ENCODE measurements at places on chromosomes 3 and 15.

DNA sequence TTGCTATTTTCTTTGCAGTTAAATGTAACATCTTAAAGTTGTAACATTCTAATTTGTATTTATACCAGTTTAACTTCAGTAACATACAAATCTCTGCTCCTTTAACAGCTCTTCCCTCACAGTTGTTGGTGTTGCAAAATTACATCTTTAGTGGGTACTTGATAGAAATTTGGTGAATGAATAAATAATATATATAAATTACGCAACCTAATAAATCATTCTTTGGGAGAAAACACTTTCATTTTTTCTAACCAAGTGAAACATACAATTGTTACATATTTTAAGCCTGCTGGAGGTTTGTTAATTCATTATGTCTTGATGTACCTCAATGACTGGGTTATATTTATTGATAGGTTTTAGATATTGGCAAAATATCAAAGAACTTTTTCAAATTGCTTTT, 118.8 kb downstream of the PLD1 start:
- no peak for DNase-seq

DNA sequence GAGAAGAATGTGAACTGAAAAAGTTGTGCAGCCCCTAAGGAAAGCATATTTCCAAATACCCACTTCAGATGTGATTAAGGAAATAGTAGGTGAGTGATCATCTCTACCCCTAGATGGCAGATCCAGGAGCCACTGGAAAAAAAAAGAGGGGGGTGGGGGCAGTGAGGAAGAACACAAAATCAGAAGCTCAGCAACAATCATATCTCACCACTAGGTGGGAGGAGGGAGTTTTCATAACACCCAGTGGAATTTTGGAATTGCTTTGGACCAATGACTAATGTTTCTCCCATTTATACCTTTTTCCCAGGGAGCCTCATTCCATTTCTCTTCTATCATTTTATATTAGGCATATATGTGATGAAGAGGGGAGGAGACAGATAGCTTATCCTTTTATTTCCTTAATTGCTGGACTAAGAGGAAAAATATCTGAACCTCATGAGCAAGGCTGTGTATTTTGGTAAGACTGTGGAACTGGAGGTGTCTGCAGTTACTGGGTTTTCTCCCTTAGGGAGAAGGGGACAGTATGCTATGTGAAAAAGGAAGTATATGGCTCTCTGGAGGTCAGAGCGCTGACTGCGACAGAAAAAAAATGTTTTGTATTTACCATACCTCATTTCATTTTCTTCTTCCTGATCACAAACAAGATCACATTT, 363.4 kb downstream of the GAP43 start:
- DNase-seq, result no peak

DNA sequence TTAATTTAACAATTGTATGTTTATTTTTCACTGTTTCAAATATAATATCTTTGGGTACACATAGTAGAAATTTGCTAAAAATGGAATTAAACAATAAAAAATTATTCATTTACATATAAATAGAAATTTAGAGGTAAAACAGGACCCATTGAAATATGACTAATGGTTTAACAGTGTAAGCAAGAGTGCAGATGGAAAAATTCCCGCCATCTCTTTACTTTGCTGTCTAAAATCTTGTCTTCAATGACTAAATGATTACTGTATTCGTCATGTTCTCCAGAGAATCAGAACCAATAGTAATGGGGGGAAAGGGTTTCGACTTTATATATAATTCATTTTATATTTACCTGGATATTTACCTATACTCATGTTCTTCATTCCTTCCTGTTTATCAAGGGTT, 163.1 kb downstream of the IL1RAP start:
- DNase-seq, result no peak

DNA sequence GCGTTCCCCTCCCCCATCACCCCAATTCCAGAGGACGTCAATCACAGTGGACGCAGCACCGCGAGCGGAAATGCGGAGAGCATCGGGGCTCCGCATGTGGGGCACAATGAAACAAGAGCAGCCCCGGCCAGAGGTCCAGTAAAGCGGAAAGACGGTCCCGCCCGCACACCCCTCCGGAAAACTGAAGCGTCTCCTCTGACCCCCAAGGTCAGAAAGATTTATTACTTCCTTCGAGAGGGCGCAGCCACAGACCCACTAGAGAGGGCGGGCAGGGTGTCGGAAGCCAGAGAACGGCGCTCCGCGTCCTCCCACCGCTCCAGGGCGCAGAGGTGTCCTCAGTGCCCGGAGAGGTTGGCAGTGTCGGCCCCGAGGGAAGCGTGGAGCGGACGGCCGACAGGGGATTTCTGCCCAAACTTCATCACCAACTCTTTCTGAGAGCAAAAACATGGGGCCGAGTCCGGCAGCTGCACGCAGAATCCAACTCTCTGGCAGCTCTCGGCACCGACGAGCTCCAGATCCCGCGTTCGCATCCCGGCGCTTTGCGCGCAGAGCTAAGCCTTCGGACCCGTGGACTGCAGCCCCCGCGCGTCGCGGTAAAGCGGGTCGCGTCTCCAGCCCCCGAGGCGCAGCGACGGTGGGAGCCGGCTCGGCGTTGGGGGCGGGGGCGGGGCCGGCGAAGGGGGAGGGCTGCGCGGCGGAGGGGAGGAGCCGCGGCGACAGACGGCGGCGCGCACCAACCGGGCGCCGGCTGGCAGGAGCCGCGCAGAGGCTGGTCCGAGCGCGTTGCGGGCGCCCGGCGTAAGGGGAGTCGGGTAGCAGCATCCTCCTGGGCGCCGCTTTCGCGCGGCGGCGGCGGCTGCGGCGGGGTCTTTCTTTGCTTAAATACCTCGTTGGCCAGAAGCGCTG, at the start of gene CHST2:
CHST2 (plus strand) TSS at position 763 of the 906 bp plus-strand sequence. CDS start 1,046 bp downstream, outside the sequence.
- peak; percentile 41 for DNase-seq

DNA sequence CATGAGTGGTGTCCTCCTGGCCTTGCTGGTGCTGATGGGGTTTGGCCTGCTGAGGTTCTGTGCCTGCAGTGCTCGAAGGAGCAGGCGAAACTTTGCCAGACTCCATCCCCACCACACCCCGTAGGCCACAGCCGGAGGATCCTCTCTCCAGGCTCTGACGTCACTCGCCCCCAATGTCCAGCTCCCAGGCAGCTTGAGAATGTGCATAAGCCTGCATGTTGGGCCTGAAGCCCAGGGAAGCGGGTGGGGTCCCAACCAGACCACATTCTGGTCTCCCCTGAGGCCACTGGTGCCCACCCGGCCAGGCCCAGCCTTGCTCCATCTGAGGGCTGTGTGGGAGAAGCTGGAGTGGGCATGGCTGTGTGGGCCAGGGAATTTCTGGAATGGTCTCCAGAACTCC, 109.8 kb downstream of the ASB7 start:
- no peak for DNase-seq

DNA sequence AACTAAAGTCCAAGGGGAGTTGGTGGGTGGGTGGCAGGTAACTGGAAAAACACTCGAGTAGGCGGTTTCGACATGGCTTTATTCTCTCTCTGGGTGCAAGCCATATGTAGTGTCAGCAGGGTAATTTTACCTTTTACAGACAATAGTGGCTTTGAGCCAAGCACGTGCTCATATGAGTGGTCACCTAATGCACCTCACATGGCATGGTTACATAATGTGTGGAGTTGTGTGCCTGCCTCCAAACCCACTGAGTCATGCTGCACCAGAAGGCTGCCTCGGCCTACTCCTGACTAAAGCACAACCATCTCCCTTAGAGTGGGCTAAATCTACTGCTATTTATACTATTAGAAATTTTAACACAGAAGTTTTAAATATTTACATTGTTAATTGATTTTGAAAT, 16.5 kb downstream of the CCRL2 start:
- no peak for DNase-seq

DNA sequence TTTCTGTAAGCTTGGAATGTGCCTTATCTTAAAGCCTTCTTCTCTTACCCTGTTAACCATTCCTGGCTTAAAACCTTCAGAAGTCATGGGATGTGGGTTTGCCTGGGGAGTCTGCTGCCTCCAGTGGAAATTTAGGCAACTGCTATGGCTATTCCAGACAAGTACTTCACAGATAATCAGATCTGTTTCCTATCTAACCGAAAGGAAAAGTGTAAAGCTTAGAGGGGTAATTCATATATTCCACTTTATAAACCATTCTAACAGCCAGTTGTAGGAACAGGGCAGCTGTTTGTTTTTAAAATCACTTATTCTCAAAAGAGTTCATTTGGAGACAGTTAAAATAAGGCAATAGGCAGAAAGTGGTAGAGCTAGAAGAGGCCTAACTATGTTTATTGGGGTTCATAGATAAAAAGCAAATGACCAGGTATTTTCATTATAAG, 219.9 kb downstream of the TCF12 start:
- DNase-seq, result no peak

DNA sequence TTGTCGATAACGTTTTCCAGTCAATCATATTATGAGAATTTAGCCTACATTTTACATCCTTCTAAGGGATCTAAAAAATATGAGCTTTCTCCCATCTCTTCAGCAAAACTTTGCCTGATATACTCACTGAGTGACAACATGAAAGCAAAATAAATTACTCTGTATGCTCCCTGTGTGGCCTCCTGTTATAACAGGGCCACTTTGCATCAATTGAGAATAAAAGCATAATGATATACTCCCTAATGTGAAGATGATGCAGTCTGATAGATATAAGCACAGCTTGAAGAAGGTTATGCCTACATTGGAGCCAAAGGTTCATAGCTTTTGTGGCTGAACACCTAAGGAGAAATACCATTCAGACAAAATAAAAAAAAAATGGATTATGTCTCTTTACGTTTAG, 561.3 kb upstream of the ZNF717 start:
- DNase-seq, result no peak

GRCh38 chr3:49877716-49878115, 8.0 kb upstream of the CAMKV start:
- no peak for DNase-seq

DNA sequence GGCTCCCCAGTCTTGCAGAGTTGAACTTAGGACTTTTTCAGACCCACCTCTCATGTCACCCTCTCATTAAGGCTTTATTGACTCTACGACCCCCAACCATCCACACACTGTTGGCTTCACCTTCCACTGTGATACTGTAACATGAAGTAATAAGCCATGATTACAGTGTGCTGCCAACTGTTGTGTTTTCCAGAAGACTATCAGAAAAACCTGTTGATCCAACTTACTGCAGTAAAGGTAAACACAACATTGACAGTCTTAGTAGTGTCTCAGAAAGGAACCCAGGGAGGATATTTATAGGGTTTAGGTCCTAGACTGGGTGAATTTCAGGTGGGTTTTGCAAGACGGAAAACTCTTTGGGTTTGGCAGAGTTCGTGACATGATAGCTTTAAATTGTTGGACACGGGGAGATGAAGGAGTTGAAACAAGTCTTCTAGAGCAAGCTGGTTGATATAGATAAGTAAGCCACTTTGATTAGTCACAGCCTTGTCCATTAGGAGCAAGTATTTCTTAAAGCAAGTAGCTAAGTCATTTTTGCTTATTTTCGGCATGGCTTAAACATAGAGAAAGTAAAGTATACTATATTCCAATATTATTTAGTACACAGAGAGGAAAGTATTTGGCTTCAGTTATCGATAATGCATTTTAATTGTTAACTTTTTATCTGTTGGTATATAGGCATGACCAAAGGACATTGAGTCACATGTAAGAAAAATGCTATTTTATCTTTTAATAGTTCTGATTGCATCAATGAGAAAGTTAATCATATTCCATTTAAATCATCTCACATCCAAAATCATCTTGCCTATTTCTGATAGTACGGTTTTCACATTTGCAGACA, 2.4 kb upstream of the COL6A5 start:
- DNase-seq, result no peak

DNA sequence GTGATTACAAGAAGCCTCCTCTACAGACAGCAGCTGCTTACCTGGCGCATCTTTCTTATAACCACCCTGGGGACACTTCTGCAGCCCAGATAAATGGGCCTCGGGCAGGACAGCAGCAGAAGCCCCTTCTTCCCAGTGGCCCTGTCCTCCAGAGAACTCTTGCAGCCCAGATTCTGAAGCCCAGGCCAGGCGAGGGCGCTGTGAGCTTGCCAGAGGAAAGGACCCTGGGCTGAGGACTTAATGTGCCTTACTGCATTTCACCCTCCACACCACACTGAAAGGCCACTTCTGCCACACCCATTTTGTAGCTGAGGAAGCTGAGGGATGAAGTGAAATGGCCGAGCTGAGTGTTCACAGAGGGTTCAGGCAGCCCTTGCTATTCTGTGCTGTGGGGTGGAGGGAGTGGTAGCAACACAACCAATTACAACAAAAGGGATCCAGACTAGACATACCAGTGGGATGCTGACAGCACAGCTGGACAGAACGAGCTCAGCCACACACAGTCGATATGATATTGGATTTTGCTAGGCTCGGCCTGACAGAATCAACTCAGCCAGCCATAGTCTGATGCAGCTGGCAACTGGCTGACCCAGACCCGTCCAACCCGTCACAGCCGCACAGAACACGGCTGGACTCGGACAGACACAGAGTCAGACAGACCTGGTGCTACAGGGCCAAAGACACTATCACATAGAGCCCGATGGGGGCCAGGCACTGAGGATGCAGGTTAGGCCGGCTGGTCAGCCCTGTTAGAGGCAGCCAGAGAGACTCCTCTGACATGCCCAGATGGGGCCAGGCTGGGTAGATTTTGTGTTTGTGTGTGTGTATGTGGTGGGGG, 7.3 kb downstream of the ACOX2 start:
- no peak for DNase-seq

DNA sequence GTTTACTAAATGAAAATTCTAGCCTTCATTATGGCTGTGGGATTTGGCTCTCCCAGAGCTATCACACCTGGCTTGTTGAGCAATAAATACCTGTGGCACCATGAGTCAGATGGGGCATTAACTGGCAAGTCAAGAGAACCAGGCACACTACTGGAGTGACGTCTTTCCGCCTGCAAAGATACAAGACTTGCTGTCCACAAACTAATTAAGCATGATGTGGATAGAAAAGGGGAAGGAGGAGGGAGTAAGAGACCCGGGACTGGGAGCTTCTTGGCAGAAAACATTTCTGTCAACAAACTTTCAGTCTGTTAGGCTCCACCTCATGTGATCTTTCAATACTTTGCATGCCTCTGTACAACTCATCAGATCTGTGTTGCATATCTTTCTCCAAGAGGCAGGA, 56.5 kb downstream of the CLDN1 start:
- no peak for DNase-seq

DNA sequence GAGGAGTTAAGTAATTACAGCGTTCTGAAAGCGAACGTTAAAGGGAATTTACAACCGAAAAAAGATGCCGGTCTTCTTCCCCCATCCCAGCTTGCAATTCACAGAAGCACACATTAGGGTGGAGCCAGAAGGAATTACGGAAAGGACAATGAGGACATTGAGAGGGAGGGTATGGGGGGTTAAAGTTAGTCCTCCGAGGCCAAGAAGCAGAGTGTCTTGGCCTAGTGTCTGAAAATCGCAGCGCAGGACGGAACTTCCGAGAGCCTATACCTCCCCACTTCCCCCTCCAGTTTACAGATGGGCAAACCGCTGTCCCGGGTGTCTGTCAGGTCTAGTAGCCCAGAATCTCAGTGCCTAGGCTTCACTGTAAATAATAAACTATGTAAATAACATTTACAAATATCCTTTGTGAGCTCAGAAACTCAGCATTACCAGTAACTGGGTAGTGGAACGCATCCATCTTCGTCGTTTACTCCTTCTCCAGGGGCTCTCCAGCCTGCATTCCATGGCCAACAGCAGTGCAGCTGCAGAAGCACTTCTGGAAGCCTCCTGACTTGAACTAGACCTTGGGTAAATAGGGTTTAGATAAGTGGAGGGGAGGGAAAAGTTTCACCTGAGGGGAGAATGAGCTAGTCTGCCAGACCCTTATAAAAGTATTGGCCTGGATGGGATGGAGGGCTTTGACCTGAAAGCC, 922 bp downstream of the ADPRH start:
- DNase-seq, result no peak

All from T follicular helper cell (primary cell).